C1 segment of cervical spinal cord (tissue), 14 donors: ENCODE measurements at places on chromosomes 3 and 15.

DNA sequence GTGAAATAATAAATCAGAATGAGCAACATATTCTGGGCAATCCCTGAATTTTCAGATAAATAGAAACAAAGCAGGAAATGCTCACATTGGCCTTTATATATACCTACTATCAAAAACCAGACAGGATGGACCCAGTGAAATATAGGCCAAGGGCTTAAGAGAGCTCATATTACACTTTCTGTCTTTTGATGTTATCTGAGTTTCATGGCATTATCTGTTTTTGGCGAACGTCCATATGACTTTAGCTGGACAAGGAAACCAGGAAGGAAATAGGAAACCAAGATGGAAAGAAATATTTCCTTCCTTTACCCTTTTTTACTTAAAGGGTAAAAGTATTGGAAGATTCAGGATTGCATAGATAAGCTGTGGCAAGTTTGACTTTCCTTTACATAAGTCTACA lies 274.8 kb downstream of the THSD4 start:
- no peak for DNase-seq

DNA sequence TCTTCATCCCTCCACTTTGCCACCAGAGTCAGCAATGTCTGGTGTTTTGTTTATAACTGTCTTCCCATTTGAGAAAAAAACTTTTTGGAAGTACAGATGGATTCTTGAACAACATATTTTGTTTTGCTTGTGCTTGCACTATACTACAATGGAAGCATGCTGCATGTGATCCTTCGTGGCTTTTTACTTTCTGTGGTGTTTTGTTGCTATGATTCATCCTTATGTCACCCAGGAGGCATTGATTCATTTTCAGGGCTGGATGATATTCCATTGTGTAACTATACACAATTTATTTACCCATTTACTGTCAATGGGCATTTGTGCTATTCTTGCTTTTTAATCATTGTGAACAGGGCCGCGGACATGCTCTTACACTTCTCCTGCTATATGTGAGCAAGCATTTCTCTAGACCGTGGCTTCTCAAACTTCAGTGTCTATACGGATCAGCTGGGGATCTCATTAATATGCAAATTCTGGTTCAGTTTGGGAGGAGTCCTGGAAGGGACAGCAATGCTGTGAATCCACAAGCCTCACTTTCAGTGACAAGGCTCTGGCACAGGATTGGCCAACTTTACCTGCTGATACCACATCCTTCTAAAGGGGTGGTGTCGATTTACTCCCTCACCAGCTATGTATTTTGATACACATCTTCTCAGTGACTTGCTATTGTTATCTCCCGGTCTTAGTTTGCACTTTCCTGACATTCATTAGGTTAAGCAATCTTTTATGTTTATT lies 65.9 kb downstream of the POLR2M start:
- no peak for DNase-seq

DNA sequence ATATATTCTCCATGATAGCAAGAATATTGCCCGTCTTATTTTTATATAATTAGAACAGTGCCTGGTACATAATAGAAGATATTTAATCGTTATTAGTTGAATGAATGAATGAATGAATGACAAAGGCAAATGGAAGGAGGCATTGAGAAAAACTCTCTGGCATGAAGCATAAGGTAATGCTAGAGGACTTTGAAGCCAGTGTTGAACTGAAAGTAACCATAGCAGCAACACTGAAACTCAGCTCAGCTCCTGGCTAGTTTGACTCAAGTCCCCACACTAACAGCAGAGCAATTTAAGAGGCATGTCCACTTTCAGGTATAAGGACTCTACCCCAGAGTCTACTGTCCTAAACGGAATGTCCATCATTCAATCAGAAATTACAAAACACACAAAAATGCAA lies 227.0 kb downstream of the CPNE4 start:
- DNase-seq, result no peak

- DNase-seq, result no peak
Observed at GRCh38 chr3:142981108-142981507, 17.6 kb upstream of the PAQR9 start.

GRCh38 chr3:3665546-3665945 lies 133.7 kb upstream of the LRRN1 start:
- no peak for DNase-seq

- DNase-seq, result no peak
Observed at GRCh38 chr3:140753865-140754754, 76.2 kb downstream of the TRIM42 start.

- DNase-seq, result peak; percentile 2
Observed at GRCh38 chr3:27533718-27534573, 49.8 kb upstream of the SLC4A7 start.

GRCh38 chr3:78604341-78604740 lies 1163.5 kb downstream of the ROBO1 start:
- no peak for DNase-seq

DNA sequence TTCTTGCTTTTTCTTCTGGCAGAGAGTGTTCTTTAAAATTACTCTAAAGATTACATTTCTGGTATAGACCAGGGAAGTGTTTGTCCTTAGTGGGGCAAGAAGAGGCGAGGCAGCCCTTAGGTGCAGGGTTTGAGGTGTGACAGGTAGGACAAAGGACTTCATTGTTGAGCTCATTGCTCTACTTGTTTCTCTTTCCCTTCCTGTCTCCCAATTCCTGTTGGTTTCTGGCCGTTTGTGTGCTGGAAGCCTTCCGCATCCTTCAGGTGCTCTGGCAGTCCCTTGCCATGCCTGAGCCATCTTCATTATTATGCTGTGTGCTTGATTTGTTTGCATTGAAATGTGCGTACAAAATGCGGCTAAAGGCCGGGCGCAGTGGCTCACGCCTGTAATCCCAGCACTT lies 85.1 kb downstream of the CCK start:
- DNase-seq, result no peak

GRCh38 chr15:96089405-96090058 lies 241.0 kb upstream of the NR2F2 start:
- no peak for DNase-seq

DNA sequence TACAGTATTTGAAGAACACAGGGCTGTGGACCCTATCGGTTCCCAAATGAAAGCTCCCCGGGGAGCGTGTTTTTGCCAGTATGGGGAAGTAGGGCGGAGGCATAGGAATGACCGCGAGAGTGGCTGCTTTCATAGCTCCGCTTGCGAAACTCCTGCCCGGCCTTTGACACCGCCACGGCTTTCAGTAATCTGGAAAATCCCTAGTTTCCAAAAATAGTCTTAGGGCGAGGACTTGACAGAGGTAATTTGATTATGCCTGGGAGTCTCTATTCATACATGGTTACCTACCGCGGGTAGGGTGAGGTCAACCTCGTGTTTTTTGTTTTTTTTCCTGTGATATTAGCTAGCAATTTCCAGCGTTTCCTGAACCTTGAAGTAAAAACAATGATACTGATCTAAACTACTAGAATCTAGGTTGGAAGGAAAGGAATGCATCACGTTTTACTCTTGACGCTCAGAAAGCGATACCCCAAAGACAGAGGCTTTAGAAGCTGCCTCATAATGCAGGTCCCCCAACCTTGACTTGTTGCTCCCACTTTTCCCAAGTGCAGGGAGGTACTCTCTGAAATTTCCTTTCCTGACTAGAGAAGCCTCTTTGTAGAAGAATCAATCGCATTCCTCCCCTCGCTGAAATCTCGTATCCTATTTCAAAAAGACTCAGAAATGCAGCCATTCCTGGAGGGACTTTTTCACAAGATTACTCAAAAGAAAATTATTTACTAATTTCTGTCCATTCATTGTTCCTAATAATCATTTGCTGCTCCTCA lies 894 bp upstream of the CCNL1 start:
- DNase-seq, result peak; percentile 73

GRCh38 chr3:18290157-18290556 lies 135.0 kb downstream of the SATB1 start:
- no peak for DNase-seq

GRCh38 chr15:94312946-94313345 lies 81.6 kb downstream of the MCTP2 start:
- no peak for DNase-seq

- no peak for DNase-seq
Observed at GRCh38 chr15:74239051-74239705, 3.1 kb downstream of the CCDC33 start.

GRCh38 chr3:197398286-197398878 lies 100.0 kb upstream of the DLG1 start:
- no peak for DNase-seq

DNA sequence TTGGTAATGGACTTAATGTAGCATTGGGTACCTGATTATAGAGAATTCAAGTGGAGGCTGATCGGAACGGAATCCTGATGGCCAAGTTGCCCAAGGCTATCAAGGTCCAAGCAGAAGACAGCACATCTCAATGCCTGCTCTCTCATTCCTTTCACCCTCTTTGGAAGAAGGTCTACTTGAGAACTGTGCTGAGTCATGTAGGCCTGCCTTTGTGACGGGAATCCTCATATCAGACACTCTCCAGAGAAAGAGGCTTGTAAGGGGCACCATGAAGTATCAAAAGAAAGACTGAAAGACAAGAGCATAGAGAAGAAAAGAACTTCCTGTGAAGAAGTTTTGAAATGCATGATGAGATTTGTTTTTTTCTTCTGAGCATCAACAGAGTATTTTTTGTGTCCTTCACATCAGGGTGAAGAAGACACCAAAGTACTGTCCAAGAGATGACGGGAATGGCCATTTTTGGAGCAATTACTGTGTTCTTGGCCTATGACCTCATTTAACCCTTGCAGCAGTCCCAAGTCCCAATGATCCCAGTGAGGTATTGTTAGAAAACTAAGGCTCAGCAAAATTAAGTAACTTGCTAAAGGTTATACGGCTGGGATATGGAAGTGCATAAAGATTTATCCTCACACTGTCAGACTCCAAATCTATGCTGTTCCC lies 13.2 kb upstream of the LARP6 start:
- no peak for DNase-seq

- DNase-seq, result no peak
Observed at GRCh38 chr3:148748283-148748682, 50.6 kb downstream of the AGTR1 start.

- no peak for DNase-seq
Observed at GRCh38 chr15:31042751-31043150, 51.3 kb upstream of the MTMR10 start.

DNA sequence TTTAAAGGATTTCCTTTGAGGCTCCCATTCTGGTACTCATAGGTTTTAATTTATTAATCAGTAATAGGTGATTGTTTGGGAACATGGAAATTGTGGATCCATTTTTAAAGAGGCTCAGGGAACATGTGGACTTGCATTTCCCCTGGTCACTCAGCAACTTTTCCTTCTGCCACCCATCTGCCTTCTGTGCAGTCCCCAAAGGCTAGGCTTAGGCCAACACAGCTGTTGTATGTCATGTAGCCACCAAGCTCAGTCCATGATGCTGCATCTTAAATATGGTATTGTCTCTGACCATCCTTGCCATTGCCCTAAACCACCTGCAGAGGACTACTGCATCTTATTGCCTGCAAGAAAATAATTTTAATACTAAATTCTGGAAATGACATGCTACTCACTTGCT lies 416.7 kb upstream of the SEMA6D start:
- no peak for DNase-seq

DNA sequence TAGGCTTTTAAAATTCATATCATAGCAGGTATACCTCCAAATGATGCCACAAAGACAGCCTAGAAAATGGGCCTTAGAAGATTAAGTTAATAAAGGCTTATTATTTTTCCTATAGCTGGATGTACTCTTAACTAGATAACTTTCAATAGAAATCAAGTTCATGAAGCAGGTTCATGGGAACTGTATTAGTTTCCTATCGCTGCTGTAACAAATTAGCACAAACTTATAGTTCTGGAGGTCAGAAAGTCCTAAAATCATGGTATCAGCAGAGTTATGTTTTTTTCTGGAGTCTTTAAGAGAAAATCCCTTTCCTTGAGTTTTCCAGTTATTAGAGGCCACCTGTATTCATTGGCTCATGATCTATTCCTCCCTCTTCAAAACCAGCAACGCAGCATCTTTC lies 269.9 kb downstream of the TIGIT start:
- no peak for DNase-seq

DNA sequence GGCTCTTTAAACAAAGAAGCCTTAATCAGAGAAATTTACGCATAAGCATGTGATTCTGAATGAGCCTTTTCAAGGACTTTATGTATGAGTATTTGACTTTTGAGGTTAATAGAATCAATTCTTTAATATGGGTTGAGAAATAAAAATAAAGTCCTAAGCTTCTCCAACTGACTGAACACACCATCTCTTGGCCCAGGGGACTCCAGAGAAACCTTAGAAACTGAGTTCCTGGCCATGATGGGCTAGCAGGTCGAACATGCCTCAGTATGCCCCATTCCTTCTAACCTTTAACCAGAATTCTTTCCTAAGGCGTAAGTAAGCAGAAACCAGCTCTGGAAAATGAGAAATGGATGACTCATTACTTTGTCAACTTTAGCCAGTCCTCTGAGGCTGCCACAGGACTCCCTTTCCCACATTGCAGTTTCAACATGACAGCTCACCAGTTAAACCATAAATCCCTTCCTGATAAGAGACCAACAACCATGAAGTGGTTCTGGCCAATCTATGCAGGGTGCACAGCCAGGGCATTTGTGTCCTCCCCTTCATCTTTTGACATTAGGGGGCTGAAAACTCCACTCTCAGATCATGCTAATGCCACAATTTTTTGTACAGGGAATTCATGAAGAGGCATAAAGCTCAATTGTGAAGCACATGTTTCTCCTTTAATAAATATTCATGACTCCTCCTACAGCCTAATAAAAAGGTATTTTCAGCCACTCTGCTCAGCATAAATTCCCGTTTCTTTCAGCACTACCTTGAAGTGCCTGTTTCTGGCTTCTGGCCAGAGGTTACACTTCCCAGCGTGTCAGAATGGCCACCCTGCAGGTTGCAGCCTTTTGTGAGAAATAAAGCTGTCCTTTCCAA lies 33.3 kb downstream of the TM4SF18 start:
- DNase-seq, result no peak

DNA sequence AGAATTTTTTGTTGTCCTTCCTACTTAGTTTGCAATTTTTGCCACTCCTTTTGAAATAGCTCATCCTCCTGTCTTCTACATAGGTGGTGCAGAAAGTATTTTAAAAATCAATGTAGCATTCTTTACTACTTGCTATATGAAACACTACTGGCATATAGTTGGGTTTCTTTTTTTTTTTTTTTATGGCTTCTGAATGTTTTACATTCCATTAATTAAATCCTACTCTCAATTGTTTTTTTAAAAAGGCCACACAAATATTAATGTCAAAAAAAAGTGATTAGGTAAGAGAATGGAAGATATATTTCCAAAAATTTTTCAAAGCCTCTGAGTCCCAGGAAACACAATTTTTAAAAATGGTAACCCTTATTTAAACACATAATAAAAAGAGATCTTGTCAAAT lies 262.6 kb downstream of the MAGI1 start:
- DNase-seq, result no peak
